ENCODE measurements at places on chromosomes 3 and 15.

GRCh38 chr3:73768524-73769308 is 144.0 kb upstream of the PDZRN3 start:
- DNase-seq, result no peak

DNA sequence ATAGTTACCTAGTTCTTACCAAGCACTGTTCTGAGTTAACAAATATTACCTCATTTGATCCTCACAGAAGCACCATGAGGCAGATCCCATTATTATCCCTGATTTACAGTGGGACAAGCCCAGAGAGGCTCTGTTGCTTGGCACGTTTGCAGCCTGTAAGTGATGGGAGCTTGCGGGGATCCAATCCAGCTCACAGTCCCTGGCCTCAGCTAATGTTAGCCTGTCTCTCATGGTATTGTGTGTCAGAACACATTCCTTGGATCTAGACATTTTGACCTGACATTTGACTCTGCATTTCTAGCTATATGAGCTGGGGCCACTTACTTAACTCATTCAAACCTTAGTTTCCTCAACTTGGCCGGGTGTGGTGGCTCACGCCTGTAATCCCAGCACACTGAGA is 246.9 kb upstream of the LRTM1 start:
- no peak for DNase-seq

- DNase-seq, result no peak
Observed at GRCh38 chr3:55297706-55298105, 189.4 kb downstream of the WNT5A start.

- no peak for DNase-seq
Observed at GRCh38 chr15:91237445-91237844, 137.4 kb downstream of the SV2B start.

GRCh38 chr15:47542312-47542989 is 174.9 kb upstream of the SEMA6D start:
- no peak for DNase-seq

DNA sequence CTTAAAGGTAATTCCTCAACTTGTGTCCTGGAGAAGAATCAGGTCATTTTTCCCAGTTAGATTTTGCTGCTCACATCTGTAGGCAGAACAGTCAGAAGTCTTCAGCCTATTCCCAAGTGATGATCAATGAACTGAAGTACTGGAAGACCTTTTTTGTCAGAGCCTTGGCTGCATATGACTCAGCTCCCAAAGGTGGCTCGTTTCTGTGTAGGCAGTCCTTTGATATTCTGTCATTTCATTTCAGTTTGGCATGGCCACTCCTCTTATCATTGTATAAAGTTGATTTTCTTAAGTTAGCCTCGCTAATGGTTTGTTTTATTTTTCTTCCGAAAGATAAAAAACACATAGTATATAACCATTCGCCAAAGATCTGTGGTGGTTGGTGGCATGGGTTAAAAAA is 90.7 kb downstream of the KLHL25 start:
- no peak for DNase-seq

DNA sequence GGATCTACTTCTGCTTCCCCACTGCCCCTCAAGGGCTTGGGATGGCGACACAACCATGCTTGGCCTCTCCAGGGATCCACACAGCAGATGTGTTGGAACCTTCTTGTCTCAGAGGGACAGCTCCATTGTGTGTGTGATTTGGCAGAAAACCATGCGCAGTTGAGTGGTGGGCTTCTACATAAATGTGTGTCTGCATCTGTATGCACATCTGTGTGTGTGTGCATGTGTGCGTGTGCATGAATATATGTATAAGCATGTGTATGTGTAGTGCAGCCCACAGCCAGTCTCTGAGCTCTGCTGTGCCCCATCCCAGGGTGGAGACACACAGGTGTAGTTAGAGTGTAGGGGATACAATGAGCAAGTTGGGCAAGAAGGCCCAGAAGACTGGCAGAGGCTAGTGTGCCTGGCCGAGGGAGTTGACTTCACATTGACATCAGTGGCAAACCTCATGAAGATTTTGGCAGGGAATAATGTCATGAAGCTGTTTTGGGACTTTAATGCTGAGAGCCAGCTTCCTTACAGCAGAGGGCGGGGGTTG is 8.1 kb downstream of the GLYCTK start:
- DNase-seq, result no peak

DNA sequence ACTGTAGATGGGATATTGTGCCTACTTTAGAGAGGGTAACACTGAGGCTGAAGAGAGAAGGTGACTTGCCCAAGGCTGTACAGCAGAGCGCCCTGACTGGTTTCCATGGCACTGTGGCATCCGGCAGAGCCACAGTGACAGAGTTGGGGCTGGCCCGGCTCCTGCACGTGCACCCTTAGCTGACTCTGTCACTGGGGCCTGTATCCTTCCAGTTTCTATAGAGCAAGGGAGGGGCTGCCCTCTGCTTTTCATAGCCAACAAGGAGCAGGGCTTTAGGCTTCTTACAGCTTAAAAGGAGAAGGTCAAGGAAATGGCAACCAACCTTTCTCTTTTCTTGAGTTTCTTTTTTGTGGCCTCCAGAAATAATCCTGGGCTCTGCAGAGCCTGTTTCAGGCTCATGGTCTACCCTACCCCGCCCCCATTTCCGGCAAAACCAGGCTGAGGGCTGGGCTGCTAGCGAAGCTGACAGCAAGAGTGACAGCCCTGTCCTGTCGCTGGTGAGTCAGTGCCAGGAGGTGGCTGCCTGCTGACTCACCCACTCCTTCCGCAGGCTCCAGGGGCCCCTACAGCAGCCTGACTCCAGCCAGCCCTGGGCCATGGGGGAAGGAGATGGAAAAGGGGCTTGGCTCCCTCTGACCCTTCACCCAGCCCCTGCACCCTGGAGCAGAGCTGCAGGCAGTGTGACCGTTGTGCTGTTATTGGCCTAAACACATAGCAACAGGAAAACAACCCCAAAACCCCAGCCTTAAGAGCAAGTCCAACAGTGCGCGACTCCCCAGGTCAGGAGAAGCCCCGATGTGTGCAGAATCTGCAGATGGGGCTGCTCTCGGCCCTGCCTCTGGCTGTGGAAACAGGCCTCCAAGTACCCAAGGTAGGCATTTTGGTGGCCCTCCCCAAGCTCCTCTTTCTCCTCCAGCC is 29.8 kb downstream of the SLC6A6 start:
- DNase-seq, result peak; percentile 52

DNA sequence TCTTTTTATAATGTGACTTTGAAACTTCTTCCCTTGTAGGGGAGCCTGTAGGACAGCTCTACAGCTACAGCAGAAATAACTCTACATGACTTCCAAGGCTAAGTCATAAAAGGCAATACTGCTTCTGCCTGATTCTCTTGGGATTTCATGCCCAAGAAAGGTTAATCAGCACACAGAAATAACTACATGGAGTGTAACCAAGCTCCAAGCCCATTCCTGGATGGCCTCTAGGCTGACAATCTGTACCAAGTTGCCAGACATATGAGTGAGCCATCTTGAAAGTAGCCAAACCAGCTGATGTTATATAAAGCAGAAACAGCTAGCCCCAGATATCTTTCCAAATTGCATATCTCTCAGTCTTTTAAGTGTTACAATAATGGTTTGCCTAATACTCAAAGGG is 75.8 kb upstream of the OSTN start:
- DNase-seq, result no peak

DNA sequence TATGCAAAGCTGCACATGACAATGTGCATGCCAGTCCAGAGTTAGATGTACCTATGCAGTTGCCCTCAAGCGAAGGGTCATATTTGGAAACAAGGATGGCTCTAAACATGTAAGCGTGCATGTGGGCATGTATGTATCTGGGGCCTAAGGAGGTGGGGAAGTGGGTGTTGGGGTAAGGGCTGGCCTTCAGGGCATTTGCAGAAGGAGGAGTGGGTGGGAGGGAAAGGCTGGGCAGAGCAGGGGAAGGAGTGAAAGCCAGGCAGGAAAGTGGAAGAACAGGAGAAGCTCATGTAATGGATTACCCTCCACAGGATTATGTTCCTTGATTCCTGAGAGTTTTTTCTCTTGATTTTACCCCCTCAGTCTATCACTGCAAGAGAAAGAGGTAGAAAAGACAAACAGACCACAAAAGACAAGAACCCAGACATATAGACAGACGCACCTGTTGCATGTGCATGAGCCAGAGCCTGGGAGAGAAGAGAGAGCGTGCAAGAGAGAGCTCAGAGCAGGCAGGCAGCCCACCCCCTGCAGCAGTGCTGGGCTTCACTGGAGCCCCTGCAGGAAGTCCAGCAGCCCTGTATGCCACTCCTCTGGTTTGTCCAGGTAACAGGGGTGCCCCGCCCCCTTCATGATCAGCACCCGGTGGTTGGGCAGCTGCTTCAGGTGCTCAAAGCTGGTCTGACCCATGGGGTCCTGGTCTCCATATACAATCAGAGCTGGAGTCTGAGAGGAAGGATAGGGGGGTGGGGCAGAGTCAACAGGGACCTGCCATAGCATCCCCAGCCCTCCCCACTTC is 1.8 kb upstream of the PCBP4 start:
- DNase-seq, result peak; percentile 19

- no peak for DNase-seq
Observed at GRCh38 chr3:14246414-14246813, 67.8 kb downstream of the LSM3 start.

DNA sequence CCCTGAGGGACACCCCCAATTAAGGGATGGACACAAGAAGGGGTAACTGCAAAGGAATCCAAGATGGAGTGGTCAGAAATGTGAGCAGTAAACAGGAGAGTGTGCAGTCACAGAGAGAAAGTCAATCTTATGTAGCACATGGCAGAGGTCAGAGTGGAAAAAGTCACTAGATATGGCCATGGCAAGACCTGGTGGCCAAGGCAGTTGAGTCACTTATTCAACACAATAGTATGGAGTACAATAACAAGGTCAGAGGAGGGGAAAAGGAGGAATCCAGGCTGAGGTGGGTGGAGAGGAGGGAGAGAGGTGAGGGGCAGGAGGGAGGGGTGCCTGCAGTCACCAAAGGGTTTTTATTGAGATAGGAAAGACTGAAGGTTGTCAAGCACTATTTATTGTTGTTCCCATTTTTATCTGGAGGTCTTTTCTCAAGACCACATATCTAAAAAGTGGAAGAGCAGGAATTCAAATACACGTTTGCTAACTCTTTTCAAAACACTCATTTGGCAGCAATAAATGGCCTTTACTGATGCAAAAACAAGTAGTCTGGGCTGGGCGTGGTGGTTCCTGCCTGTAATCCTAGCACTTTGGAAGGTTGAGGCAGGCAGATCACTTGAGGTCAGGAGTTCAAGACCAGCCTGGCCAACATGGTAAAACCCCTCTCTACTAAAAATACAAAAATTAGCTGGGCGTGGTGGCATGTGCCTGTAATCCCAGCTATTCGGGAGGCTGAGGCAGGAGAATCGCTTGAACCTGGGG is 53.3 kb upstream of the ARHGEF3 start:
- DNase-seq, result no peak

- DNase-seq, result no peak
Observed at GRCh38 chr15:61025781-61026180, 203.3 kb downstream of the RORA start.

- DNase-seq, result no peak
Observed at GRCh38 chr3:46905213-46905560, 27.7 kb downstream of the PTH1R start.

- DNase-seq, result no peak
Observed at GRCh38 chr15:92328207-92328606, 65.5 kb upstream of the ST8SIA2 start.

DNA sequence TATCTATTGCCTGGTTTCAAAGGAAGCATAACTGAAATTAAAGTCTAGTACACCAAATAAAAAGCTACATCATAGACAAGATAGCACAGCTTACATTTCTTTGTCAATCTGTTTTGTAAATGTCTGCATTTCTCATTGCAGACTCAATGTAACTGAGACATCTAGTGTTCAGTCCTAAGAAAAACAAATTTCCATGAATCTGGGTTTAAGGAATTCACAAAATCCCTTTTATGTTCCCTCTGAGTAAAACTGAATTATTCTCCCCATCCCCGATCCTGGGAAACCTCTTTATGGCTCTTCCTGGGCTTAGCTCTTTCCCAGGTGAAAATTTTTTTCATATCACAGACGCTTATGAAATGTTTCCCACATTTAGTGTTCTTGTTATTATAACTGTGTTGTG is 21.6 kb upstream of the RASA2 start:
- DNase-seq, result no peak

DNA sequence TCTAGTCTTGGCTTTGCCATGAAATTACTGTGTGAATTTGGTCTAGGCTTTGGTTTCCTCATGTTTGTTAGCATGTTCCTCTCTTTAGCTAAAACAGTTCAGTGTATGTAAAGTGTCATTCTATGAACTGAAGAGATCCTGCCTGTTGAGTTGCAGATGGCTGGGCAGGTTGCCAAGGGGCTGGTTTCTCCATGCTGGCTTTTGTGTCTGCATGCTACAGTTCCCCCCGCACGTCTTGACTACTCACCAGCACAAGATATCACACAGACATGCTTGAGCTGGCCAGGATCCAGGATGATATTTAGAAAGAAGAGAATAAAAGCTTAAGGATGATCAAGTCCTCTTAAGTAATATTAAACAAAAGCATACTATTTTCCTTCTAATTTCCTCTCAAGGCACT is 90.2 kb downstream of the CERS3 start:
- no peak for DNase-seq

DNA sequence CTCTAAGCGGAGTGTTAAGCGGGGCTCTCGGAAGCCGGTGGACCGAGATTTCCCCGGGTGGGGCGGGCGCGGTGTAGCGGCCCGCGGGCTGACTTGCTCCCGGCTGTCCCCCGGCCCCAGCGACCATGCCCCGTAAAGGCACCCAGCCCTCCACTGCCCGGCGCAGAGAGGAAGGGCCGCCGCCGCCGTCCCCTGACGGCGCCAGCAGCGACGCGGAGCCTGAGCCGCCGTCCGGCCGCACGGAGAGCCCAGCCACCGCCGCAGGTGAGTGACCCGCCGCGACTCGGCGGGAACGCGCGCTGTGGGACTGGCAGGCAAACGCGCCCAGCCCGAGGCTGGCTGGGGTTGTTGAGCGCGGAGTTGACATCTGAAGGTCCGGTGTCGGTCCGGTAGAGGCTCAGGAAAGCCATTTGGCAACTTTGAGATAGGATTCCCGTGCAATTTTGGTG is 1.3 kb downstream of the SMC4 start:
- no peak for DNase-seq

GRCh38 chr3:137026701-137027100 is 68.9 kb downstream of the IL20RB start:
- DNase-seq, result no peak

DNA sequence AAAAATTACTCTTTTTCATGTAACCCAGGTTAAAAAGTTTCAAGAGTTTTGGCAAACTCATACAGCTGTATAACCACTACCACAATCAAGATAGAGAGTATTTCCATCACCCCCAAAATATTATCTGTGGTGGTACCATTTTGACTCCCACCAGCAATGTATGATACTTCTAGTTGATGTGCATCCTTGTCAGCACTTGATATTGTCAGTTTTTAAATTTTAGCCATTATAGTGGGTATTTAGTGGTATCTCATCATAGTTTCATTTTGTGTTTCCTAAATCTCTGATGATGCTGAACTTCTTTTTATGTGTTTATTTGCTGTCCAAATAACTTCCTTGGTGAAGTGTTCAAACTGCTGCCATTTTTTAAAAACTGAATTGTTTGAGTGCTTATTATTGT is 14.6 kb downstream of the CTDSPL start:
- no peak for DNase-seq

- no peak for DNase-seq
Observed at GRCh38 chr3:143016321-143016972, 15.1 kb downstream of the U2SURP start.

- no peak for DNase-seq
Observed at GRCh38 chr15:76147906-76148570, 88.3 kb downstream of the TMEM266 start.

All from NCI-H510A (cell line).